ENCODE measurements at places on chromosomes 1 and 21.

GRCh38 chr1:59081795-59082194, 215.1 kb upstream of the FGGY start:
- DNase-seq, result no peak

DNA sequence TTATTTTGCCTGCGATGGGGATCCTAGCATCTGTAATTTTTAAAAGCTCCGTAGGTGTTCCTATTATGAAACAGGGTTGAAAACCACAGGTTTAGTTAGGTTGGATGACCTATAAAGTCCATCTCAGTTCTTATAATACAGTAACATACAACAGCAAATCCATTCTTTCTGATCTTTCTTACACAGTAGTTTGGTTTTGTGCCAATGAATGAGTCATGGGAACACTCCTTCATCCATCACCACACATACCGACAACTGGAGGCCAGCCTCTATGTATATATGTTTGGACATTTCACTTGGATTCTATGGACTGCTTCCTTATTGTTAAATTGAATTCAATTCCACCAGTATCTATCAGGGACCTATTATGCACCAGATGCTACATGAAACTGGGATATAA, 118.4 kb upstream of the L1TD1 start:
- DNase-seq, result peak; percentile 79

DNA sequence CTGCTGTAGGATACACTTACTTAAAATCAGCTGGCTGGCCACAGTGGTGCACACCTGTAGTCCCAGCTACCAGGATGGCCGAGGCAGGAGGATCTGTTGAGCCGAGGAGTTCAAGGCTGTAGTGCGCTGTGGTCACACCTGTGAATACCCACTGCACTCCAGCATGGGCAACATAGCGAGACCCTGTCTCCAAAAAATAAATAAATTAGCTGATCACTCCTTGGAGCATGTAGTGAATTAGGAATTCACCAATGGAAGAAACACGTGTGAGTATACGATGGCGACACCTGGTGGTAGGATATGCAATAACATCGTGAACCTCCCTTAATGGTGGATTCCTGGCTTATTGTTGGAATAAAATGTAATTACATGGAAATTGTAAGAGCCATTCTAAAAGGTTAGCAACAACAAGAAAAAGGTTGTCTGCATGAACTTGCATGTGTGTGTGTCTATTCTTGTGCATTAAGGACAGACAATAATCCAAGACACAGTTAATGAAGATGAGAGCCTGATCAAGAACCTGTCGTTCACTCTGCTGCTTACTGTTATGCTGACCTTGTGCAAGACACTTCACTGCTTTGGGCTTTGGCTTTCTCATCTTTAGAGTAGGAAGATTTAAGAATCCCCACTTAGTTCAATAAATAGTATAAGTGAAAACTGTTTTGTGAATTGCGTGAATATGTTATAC, 38.6 kb upstream of the COX20 start:
- DNase-seq, result peak; percentile 59

GRCh38 chr21:34042735-34043134, 30.6 kb upstream of the MRPS6 start:
- DNase-seq, result no peak

DNA sequence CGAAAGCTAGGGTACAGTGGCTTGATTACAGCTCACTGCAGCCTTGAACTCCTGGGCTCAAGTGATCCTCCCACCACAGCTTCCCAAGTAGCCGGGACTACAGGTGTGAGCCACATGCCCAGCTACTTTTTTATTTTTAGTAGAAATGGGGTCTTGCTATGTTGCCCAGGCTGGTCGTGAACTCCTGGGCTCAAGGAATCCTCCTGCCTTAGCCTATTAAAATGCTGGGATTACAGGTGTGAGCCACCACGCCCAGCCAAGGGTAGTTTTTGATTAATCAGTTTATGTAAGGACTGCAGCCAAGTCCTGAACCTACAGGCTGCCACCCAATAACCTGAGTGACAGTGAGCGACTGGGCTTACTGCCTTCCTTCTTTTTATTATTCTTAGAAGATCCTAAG, 88.3 kb downstream of the PIK3R3 start:
- DNase-seq, result no peak

DNA sequence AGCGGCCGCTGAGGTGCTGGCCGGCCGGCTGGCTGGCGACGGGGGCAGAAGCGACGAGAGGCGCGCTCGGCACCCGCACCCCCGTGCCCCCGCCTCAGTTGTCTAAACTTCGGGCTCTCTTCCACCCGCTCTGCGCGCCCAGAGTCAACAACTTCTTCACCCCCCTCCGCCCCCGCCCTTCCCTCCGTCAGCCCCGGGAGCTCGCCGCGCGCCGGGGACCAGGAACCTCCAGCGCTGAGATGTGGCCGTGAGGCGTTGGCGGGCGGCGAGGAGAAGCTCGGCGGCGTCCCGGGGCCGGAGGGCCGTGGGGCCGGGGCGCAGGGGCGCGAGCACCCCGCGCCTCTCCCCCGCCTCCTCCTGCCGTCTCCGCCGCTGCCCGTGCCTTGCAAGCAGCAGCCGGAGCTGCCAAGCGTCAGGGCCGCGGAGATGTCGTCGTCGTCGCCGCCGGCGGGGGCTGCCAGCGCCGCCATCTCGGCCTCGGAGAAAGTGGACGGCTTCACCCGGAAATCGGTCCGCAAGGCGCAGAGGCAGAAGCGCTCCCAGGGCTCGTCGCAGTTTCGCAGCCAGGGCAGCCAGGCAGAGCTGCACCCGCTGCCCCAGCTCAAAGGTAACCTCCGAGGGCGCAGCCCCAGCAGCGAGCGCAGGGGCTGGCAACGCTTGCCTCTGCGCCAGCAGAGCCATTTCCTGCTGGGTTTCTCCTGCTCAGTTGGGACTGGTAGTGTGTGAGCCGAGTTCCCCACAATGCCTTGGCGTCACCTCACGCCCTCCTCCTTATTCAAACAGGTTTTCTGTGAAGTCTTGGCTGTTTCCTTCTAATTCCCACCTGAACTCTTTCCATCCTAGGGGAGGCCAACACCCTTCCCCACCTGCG, 710 bp downstream of the PPP2R5A start:
- peak; percentile 63 for DNase-seq

- DNase-seq, result no peak
Measured at GRCh38 chr1:36667836-36668235, 185.1 kb upstream of the CSF3R start.

Data from RKO (cell line).